ENCODE measurements at places on chromosomes 2 and 18.

DNA sequence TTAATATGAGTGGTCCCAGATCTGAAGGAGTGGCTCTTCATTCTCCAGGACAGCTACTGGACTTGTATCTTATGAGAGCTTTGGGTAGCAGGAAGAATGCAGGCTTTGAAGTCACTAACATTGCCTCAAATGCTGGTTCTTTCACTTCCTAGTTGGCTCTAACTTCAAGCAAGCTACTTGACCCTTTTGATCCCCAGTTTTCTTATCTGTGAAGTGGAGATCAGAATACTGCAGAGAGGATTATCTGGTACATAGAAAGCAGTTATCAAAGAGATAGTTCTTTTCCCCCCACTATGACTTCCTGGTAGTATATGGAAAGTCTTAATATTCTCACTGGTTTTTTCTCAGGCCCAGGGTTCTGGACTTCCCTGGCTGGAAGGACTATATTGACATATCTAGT, 3.4 kb upstream of the PLCL1 start:
- no peak for DNase-seq

- DNase-seq: no peak
Measured at GRCh38 chr18:63113899-63114565, 205.5 kb downstream of the BCL2 start.

DNA sequence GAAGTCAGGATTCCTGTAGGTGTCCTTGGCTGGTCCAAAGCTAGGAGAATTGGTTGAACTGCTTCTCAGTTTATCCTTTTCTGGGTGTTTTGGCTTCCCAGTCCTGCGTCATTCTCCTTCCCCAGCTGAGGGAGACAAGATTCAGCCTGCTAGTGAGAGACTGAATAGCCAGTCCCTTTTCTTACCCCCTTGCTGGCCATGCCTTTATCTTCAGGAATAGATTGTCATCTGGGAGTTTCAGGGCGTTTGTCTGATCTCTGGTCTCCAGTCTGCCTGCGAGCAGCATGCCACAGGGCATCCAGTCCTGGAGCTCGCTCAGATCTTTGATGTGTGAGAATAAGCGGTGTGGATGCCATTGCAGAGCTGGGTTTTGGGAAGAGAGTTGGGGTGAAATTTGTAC, 5.8 kb downstream of the MYO1B start:
- DNase-seq: no peak

DNA sequence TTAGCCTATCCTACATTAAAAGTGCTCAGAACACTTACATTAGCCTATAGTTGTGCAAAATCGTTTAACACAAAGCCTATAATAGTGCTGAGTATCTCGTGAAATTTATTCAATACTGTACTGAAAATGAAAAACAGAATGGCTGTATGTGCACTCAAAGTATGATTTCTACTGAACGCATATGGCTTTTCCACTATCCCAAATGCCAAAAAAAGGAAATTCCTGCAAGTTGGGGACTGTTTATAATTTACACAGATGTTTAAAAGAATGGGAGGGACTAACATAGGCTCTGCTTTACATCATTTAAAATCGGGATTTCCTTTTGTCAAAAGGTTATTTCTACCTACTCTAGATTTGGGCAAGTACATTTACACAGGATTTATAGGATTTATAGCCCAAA, 101.4 kb upstream of the PELI1 start:
- no peak for DNase-seq

- no peak for DNase-seq
Measured at GRCh38 chr2:111670776-111671175, 213.2 kb downstream of the ANAPC1 start.

DNA sequence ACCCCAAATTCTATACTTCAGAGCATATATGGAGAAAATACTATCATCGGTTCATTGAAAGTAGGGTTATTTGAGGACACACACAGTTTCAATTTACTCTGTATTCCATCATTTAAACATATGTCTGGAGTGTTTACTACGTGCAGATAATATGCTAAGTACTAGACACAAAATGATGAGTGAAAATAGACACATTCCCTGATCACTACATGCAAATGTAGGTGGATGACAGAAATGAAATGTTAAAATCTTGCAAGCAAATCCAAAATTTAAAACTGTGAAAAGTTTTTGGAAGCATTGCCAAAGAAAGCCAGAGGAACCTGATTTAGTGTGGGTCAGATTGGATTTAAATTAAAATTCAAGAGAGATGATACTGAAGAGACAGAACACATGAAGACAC, 1106.6 kb downstream of the CBLN2 start:
- DNase-seq: no peak

- no peak for DNase-seq
Measured at GRCh38 chr2:40255103-40255502, 196.8 kb downstream of the SLC8A1 start.

DNA sequence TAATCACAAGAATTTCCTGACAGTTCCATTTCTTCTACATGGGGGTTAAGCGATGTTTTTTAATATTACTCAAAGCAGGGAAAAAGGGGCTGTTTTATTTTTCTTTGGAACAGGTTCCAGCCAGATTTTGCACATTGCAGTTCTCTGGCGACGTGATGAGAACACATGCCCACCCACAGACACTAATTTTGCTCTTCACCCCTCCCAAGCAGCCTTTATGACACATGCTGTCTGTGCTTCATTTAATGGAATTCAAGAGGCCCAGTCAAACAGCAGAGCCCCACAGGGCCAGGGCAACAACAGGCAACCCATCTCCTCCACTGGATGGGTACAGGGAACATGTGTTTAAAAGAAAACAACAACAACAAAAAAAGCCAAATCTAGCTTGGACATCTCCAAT, 70.8 kb downstream of the SPRED2 start:
- DNase-seq: no peak

GRCh38 chr2:181334158-181334826, 122.9 kb upstream of the ITGA4 start:
- no peak for DNase-seq

DNA sequence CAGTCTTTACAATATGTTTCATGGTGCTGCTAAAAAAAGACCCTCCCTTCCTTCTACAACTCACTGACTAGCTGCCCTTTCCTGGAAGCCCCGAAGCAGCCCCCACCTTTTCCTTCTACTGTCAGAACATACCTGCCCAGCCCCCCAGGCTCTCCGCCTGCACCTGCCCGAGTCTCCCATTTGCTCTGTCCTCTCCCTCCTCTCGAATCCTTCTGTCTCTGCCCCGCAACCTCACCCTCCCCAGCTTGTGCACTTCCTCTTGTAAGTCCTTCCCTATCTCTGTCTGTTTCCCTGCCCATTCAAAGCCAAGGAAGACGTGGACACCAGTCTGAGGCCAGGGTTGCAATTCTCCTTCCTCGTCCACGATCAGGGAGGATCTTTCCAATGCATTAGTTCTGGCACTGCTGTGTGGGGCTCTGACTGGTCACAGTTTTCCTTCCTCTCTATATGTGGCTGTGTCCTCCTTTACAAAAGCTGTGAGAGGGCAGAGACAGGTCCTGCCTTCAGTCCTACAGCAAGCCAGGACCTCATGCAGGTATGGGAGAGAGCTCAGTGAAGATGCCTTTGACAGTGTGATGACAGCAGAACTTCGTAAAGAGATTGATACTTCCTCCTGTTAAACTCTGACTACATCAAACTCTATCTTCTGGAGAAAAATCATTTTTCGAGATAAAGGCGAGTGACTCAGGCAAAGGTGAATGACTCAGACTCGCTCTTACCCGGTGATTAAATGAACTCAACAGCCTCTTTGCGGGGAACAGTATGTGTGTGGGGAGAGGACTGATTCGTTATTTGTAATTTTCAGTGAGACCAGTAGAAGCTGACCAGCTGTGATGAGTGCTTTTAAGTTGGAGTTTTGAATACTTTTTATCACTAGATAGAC, 14.2 kb downstream of the TNFRSF11A start:
- no peak for DNase-seq

- DNase-seq: no peak
Measured at GRCh38 chr2:128032092-128032491, 4.2 kb upstream of the SAP130 start.

DNA sequence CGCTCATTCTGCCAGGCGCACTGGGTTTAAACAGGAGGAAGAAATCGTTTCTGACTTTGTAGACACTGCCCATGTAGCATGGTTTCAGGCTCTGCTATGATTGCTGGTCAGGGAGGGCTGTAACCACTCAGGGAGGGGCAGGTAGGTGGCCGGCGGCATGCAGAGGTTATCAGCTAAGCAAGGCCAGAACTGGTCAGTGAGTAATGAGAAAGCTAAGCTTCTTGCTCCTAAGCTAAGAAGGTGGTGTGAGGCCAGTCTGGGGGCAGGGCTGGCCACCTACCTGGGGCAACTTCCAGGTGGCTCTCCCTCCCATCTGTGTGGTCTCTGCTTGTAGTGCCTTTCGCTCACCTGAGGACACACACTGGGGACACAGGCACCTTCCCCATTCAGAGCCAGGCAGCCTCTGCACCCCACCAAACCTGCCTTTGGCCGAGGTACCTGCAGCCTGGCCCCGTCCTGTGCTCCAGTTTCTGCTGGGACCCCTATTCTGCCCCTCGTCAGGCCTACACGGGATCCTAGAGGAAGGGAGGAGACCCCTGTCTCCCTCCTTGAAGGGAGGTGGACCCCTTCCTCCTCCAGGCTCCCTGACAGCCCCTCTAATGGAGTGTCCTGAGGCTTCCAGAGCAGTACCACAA, 195.9 kb downstream of the SEPTIN10 start:
- no peak for DNase-seq

DNA sequence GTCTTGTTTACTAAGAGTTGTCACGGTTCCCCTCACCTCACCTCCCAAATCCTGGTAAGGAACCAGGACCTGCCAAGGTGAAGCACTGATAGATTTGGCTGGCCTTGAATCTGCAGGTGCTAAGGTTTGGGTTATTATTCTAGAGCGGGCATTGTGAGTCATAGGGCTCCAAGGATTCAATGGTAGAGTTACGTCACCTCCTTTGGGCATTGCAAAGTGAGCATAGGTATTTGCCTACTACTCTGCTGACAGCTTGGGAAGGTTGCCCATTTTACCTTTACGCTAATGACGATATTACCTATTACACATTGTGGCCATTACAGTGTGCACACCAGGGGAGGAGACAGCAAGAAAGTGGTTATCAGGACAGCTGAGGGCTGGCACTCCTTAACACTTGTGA, 59.3 kb downstream of the SETBP1 start:
- no peak for DNase-seq

DNA sequence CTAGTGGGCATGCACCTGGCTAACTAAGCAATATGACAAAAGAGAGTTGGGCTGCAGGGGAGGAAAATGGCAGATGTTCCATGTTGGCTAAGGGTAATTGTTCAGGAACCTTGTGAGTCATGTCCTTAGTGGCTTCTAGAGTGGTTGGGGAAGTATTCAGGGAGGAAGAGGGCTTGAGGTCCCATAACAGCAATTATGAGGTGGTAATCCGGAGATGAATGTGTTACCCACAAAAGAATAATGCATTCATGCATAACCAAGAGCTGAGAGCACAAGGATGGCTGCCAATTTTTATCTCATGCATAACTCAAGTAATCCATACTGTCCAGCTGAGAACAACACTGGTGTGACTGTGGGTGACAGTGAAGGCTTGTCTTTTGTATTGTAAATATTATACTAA, 42.9 kb downstream of the TMEFF2 start:
- no peak for DNase-seq

- DNase-seq: peak; percentile 40
Measured at GRCh38 chr2:233079473-233079877, 19.3 kb downstream of the INPP5D start.

- no peak for DNase-seq
Measured at GRCh38 chr2:72579591-72580180, 246.1 kb downstream of the EXOC6B start.

- DNase-seq: no peak
Measured at GRCh38 chr2:44286884-44287638, 11.8 kb downstream of the SLC3A1 start.

DNA sequence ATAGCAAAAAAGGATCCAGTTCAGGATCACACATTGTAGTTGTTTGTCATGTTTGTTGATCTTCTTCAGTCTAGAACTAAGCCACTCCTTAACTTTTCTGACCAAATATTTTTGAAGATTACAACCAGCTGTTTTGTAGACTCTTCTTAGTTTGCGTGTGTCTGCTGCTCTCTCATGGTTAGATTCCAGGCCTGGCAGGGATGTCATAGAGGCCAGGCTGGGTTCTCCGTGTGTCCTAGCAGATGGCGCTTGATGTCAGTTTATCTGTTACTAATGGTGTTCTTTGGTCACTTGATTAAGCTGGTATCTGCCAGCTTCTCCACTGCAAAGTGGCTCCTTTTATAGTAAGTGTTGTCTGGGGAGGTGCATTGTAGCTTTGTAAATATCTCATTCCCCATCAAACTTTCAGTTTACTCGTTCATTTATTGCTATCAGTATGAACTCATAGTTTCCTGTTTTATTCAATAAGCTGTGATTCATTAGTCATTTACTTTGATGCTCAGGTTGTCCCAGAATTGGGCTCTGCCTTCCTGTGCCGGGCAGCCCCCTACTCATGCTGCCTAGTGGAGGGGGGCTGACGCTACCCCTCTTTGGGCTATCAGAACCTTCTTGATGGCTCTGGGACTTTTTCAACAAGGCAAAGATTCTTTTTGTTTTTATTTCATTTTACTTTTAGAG, 42.1 kb downstream of the GRHL1 start:
- DNase-seq: no peak

DNA sequence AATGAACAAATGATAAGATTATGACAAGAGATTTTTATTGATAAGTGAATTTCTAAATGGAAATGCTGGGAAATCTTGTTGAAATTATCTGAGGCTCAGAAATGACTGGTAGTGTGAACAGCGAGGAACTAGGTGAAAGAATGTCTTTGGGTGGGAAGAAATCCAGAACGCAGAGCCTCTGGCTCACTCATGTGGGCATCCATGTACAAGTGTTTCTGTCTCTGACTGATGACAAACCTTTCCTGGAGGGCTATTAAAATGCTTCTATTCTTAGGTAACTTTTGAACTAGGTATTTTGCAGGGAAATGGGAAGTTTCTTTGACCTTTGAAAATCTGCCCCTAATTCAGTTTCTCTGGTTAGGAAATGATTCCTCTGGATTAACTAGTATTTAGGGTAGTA, 598.6 kb downstream of the SLC4A3 start:
- DNase-seq: no peak

- peak; percentile 78 for DNase-seq
Measured at GRCh38 chr2:135875491-135876065, 665 bp downstream of the MCM6 start.

DNA sequence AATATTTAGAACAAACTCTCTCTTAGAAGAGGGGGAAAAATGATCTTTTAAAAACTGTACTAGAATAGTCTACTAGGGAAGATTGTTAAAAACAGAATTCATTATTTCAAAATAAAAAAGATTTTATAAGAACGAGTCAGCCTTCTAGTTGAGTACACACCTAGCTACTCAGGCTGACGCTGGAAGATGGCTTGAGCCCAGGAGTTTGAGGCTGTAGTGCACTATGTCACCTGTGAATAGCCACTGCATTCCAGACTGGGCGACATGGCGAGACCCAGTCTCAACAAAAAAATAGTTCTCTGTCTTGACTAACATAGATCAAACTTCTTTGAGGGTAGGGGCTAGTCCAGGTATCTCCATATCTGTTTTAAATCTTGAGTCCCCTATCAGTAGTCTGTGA, 33.9 kb downstream of the ERLEC1 start:
- DNase-seq: no peak

- DNase-seq: peak; percentile 47
Measured at GRCh38 chr2:240983361-240983995, 14.9 kb upstream of the SNED1 start.

GRCh38 chr2:196201229-196202009, 30.0 kb upstream of the STK17B start:
- no peak for DNase-seq

Data from CD4-positive, alpha-beta T cell treated with Interleukin-6 for 4 hours (primary cell).